ENCODE measurements at places on chromosomes 7 and 10. TPM values are rescaled to one million over a fixed set of nuclear protein-coding genes. Genes with fewer than 3 reads are reported as not detected.

ELN gene
- total RNA-seq: 999 TPM

DNA sequence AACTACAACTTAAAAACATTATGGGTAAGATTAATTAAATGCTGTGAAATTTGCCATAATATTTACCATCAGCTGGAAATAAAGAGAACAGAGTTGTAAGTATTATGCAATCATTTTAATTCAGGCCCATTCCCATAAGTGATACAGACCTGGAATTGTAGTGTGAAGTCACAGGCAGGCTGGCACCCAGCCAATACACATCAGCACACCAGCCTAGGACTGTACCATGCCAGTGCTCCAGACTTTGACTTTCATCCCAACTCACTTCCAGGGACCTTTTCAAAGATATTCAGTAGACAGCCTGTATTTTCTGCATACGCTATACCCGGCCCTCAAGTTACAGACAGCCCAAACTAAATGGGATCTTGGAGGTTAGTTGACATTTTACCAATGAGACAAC, 143.3 kb downstream of the TES start:
- no peak for DNase-seq

DNA sequence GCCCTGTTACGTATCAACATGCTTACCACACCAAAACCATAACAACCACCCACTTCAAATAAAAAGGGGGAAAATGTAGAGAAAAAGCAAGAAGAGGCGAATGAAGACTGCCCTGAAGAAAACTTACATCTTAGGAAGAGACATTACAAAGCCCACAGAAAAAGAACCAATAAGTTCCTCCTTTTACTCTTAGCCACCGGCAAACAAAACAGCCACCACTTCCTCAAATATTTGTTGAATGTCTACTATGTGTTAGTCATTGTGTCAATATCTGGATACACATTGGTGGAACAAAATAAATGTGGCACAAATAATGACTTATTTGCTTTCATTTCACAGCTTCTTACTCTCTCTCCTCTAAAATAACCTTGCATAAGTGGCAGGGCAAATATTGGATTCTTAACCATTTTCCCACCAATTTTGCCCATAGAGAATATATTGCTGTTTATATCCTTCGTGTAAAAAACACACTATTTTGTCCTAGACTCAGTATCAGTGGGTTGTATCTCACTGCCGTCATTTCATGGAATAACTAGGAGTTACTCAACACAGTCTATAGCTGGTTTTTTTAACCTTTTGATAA, 106.8 kb downstream of the ANK3 start:
- no peak for DNase-seq

ZWINT gene
- 1.9 TPM for total RNA-seq

TMEM225B gene
- total RNA-seq: 0.57 TPM

NCF1 gene
- total RNA-seq: 9.3 TPM

DNA sequence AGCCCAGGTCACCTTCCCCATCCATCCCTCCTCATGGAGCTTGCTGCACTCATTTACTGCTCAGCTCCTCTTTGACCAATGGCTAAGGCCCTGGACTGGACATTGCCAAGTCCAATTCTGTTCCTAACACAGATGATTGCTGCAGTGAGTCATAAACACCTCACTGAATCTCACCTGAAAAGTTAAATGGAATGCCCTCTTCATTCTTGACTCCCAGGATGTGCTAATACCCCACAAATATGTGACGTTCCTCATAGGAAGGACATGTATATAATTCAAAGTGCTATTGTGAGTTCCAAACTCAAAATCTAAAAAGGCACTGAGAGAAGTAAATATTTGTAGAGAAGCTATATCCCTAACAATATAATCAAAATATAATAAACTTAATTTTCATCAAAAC, 73.5 kb upstream of the DLX6 start:
- no peak for DNase-seq

DNA sequence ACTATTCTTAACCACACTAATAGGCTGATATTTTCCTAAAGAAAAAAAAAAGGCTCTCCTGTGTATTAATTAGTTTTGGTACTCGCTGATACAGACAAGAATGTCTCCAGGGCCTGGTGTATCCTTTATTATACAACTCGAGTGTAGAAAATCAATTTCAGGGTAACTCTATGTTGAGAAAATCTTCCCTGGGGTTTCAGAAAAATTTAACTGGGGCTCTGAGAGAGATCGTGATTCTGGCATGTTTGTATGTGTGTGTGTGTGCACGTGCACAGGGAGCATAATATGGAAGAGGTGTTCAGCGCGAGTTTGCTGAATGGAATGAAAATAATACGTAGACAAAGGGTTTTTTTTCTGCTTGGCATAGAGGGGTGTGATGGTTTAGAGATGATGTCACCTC, 496.8 kb downstream of the GPAM start:
- no peak for DNase-seq

ATE1 gene
- 25.6 TPM for total RNA-seq

GRCh38 chr10:43197834-43198681, 59.8 kb downstream of the CSGALNACT2 start:
- peak; percentile 78 for DNase-seq

TCAF2 gene
- total RNA-seq: 1.4 TPM

AMZ1 gene
- total RNA-seq: 1.1 TPM

DNA sequence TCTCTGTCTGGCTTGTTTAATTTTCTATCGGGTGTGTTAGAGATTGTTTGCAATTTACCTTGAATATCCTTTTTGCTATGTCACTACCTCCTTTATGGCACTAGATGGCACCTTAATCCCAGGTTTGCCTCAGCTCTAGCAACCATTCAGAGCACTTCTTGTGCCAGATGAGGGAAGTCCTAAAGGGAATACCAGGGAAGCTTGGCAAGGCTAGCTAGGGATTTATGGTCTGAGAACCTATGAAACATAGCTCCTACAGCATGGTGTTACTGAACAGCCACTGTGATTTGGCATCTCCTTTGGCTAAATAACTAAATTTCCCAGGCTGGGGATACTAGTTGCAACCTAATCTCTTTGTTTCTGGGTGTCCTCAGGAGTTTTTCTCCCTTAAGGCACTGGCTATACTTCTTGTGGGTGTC, 69.0 kb upstream of the VOPP1 start:
- DNase-seq: no peak

DNA sequence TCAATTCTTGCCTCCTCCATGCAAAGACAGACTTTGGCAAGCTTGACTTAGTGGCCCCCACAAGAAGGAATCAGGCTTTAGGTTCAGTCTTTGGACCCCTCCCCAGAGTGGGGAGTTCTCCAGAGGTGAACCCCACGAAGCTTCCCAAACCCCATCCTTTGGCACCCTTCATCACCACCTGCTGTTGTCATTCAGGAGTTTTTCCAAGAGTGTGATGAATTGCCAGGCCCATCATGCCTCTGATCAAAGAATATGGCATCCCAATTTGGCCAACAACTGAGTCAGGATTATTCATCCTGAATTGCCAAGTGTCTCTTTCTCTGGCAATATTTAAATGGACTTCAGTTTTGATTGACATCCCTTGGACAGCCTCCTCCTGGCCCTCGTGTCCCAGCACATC, 404.7 kb upstream of the MKI67 start:
- DNase-seq: no peak

ATRNL1 gene
- total RNA-seq: 1.4 TPM

CDH23 gene
- 24.5 TPM for total RNA-seq

DNA sequence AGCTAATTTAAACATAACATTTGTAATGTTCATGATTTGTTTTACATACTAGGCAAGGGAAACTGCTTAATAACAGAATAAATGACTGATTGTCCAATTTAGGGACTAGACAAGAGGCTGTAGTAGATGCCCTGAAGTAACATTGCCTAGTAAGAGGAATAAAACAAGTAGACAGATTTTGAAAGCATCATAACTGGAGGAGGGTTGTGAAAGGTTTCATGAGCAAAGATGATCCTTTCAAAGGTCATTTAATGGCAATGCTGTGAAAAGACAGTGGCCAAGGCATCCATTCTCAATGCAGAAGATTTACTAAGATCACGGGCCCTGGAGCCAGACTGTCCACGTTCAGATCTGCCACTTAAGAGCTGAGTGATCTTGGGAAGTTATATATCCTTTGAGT, 44.8 kb upstream of the HHEX start:
- DNase-seq: no peak

ASNS gene
- 30.7 TPM for total RNA-seq

- DNase-seq: no peak
These were observed 17.6 kb downstream of the SUN3 start for GRCh38 chr7:48011323-48011722.

DNA sequence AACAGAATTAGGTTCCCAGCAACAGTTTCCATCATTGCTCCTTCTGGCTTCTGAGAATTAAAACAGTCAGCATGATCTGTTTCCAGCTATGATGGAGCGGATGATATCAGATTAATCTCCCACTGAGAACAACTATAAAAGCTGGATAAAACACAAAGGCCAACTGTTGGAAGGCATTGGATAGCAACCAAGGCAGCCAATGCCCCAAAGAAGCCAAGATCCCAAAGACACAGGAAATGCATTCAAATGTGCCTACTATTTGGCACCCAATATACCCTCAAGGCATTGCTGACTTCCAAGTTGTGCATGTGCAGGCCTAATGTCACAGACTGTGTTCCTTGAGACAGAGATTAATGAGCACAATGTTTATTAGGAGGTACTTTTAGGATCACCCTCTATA, 259.3 kb downstream of the ARHGAP12 start:
- no peak for DNase-seq

DNA sequence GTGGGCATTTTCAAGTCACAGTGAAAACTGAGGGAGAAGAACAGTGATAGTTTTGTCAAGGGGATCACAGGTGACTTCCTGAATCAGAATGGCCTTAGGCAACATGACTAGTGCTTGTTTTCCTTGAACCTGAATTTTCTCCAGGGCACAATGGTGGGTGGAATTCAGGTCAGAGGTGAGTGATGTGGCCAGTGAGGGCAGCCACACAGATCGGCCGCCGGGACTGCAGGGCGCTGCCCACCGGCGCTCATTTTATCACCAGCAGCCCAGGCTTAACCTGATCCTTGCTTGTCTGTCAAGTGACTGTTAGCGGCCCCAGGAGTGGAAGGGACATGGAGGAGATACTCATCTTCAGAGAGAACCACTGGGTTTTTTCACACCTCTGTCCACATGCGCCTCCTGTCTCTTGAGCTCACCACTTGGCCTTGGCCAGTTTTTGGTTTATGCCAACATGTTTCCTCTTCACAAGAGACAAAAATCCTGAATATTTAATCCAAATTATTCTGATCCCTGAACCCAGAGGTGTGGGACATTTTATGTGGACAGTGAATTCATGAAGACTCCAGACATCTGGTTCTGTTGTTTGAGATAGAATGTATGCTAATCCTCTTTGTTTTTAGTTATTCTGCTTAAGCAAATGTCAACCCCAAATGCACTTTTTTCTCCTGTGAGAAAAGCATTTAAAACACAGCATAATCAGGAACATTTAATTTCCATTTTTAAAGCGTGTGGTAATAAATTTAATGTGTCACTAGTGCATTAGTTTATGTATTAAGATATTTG, 108.7 kb downstream of the DOCK1 start:
- no peak for DNase-seq

DNA sequence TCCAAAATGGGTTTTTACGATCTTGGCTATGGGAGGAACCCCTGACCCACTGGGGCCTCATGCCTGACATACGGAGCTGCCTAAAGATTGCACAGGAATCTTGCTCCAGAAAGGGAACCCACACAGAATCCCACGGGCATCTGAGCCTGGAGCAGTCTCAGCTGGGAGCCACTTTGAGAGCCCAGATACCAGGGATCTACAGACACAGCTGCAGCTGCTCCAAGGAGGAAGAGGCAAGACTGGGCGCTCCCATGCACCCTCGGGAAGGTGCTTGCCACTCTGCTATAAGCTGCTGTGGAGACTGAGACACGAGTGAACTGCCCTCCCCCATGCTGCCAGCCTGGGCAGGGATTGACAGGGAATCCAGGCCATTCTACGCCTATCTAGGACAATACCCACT, 202.5 kb downstream of the REEP3 start:
- no peak for DNase-seq

CTTNBP2 gene
- total RNA-seq: 9.1 TPM

- DNase-seq: no peak
These were observed 278.7 kb downstream of the SDK1 start for GRCh38 chr7:3579638-3580219.

DNA sequence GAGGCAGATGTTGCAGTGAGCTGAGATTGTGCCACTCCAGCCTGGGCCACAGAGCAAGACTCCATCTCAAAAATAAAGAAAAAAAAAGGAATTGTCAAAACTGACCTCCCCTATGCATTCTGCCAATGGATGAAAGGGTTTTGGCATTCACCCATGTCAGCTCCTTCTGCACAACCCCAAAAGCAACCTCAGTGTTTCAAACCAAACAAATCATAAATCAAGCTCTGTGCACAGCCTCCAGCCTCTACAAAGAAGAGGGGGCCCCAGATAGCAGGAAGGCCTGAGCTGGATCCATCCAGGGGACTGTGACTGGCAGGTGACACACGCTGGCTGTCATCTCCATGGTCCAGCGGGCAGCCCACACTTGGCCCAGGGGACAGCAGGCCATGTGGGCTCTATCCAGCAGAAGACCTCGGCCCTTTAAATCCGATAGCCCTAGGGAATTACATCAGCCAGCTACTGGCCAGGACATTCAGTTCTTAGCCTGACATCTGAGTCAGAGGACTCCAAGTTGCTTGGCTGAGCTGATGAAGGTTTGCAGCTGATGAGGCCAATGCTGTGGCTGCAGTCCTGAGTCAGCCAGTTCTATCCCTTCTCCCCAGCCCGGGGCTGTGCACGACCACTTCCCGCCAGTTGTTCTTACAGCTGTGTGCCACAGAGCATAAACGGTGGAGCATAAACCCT, 52.0 kb upstream of the FIGNL1 start:
- DNase-seq: peak; percentile 88
